Right cardiac atrium (tissue), 5 donors: ENCODE measurements at places on chromosomes 5 and 9. TPM values are rescaled to one million over a fixed set of nuclear protein-coding genes. Genes with fewer than 3 reads are reported as not detected.

The IL3 gene
- not detected for total RNA-seq

The HAVCR2 gene
- 4.7 TPM for total RNA-seq

The FOXD4L5 gene
- 0.09 TPM for total RNA-seq

The PTGER4 gene
- total RNA-seq, result 4.6 TPM

The NUTM2G gene
- not detected for total RNA-seq

The TLX3 gene
- total RNA-seq, result not detected

The LHX6 gene
- total RNA-seq, result 2.3 TPM

The PCDHB9 gene
- total RNA-seq, result 2.4 TPM

The MELK gene
- 0.89 TPM for total RNA-seq

The OR1Q1 gene
- not detected for total RNA-seq

The PCDHA2 gene
- total RNA-seq, result not detected

The DMRT3 gene
- not detected for total RNA-seq

The ANGPTL2 gene
- total RNA-seq, result 38.7 TPM
